ENCODE measurements at places on chromosomes 16 and 17. TPM values are rescaled to one million over a fixed set of nuclear protein-coding genes. Genes with fewer than 3 reads are reported as not detected.

The ABCC11 gene
- not detected for total RNA-seq

The SLFN13 gene
- total RNA-seq, result 129 TPM

The ALOX15B gene
- not detected for total RNA-seq

The SEPTIN12 gene
- not detected for total RNA-seq

The PRR14 gene
- 110 TPM for total RNA-seq

Measured in natural killer cell (primary cell).